ENCODE measurements at places on chromosomes 3 and 15. TPM values are rescaled to one million over a fixed set of nuclear protein-coding genes. Genes with fewer than 3 reads are reported as not detected.

The CASR gene
- not detected for total RNA-seq

The NAALADL2 gene
- not detected for total RNA-seq

The ATP13A4 gene
- not detected for total RNA-seq

The LIPH gene
- 8.1 TPM for total RNA-seq

The LYSMD4 gene
- 3.1 TPM for total RNA-seq

The SLC6A20 gene
- total RNA-seq, result not detected

The USF3 gene
- total RNA-seq, result 2.8 TPM

The KIF7 gene
- 4.6 TPM for total RNA-seq

The ZNF445 gene
- 2.5 TPM for total RNA-seq
